ENCODE measurements at places on chromosomes 12 and 14.

DNA sequence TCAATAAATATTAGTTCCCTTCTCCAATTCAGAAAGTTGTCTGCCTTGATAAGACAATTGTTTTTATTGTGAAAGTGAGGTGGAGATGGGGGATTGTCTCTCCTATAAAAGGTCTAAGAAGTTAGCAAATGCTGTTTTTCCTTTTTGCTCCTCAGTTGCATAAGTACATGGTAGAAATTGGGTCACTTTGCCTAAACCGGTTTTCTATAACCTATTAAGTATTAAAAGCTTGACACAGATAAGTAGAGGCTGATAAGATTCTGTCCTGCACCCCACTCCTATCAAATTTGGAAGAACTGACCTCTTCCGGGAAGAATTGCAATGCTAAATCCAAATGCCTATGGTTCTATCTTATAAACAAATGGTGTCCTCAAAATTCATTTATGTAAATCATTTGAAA, 7.0 kb downstream of the SLCO1B1 start:
- no peak for DNase-seq

DNA sequence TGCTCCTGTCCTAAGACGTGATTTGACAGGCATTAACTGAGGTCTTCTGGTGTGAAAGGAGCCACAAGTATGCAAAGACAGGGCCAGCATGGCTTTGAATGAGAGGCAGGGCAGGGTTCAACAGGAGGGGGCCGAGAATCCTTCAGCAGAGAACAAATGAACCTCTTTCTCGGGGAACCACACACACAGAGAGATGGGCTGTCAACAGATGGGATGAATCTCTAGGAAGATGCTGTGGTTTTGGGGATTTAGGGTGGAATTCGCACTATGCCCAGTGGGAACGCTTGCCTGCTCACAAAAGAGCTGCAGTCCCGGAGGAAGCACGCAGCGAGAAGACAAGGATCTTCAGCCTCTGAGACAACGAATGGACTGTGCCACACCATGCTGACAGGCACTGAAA, 513.4 kb downstream of the GLT1D1 start:
- no peak for DNase-seq

- no peak for DNase-seq
Observed at GRCh38 chr12:65094722-65095121, 26.4 kb downstream of the WIF1 start.

- no peak for DNase-seq
Observed at GRCh38 chr14:30572237-30572636, 13.3 kb downstream of the G2E3 start.

- no peak for DNase-seq
Observed at GRCh38 chr14:105316968-105317510, 2.5 kb downstream of the PACS2 start.
